ENCODE measurements at places on chromosomes 16 and 17. TPM values are rescaled to one million over a fixed set of nuclear protein-coding genes. Genes with fewer than 3 reads are reported as not detected.
A peak's percentile ranks its signal among the peaks of the same experiment; 100 is the strongest.

Gene LITAF
- 155 TPM for total RNA-seq

DNA sequence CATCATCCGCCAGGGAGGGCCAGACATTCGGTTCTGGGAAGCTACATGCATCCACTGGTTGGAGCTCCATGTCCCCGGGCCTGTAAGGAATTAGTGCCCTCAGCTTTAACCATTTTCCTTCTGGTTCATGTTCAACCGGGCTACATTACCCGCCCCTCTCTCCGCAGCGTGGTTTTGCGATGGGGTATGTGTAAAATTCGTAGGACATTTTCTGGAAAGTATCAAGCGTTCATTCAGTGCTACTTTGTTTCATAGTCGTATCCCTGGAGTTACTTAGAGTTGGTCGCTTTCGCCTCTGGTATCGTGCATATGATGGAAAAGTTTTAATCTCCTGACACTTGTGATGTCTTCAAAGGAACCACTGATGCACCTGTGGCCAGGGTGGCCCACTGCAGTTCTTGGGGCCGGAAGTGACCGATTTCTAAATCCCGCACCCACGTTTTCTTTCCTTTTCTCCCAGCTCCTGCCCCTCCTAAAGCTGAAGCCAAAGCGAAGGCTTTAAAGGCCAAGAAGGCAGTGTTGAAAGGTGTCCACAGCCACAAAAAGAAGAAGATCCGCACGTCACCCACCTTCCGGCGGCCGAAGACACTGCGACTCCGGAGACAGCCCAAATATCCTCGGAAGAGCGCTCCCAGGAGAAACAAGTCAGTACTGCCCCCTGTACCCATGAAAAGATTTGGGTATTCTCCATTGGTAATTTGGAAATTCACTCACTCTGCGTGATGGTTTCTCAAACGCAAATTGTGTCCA, 637 bp downstream of the RPL23A start:
- H3K27me3 ChIP-seq = peaks cover 4% of the 10 kb centered on the region
- peaks cover 6% of the 10 kb centered on the region for H3K36me3 ChIP-seq
- peak overlapping the region; percentile 98 for H3K27ac ChIP-seq
- H3K4me3 ChIP-seq = peak overlapping the region; percentile 98
- DNase-seq = no peak
- peaks cover 48% of the 10 kb centered on the region for H3K4me1 ChIP-seq

DNA sequence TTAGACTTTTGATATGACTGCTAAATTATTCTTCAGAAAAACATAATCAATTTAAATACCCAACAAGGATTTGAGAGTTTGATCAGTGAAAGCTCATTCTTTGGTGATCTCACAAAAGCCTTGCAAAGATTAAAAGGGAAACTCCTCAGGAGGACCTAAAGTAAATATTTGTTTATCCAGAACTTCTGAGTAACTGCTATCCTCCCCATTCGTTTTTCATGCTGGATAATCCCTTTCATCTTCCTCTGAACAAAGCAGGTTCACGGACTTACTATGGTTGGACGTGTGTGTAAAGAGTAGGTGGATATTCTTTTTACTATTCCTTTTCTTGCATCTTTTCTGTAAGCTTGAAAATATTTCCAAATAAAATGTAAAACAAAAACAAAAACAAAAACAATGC, 124.7 kb downstream of the CPPED1 start:
- peaks cover 19% of the 10 kb centered on the region for H3K4me1 ChIP-seq
- peaks cover 2% of the 10 kb centered on the region for H3K36me3 ChIP-seq
- no peak overlapping the region for H3K27ac ChIP-seq
- no peak overlapping the region for H3K4me3 ChIP-seq
- no peak for DNase-seq

DNA sequence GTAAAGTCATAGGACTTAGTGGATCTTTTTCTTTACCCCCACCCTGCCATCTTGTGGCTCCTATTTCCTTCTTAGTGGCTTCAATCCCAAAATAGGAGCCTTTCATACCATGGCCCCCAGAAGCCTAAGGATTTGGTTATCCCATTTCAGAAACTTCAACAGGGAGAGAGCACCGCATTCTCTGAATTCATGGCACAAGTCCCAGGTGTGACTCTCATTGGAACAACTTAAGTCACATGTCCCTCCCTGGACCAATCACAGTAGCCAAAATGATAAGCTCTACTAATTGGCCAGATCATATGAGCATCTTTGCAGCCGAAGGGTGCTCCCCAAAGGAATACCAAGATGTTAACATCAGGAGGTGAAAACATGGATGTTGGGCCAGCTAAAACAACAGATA, 43.2 kb downstream of the AXIN2 start:
- no peak overlapping the region for H3K4me3 ChIP-seq
- H3K4me1 ChIP-seq = peaks cover 27% of the 10 kb centered on the region
- no peak overlapping the region for H3K27ac ChIP-seq
- DNase-seq = no peak
- H3K36me3 ChIP-seq = no peaks in the 10 kb centered on the region
- H3K27me3 ChIP-seq = peaks cover 5% of the 10 kb centered on the region

DNA sequence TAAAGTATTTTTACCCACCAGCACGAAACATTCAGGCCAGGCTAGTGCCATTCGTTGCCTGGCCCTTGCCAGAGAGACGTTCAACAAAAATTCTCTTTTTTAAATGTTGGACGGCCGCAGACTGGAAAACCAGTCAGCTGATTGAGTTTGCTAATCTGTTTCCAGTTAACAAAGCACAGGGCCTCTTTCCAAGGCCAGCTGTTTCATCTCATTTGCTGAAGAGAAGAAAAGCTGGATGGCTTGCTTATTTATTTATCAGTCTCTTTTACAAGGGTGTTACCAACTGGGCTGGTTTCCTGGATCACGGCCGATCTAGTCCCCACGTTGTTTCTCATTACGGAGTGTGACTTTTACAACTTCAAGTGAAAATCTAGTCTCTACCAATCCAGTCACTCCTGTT, 418.7 kb upstream of the DYNLRB2 start:
- H3K27me3 ChIP-seq = peaks cover 42% of the 10 kb centered on the region
- H3K36me3 ChIP-seq = no peaks in the 10 kb centered on the region
- DNase-seq = no peak
- H3K4me3 ChIP-seq = no peak overlapping the region
- H3K27ac ChIP-seq = no peak overlapping the region
- H3K4me1 ChIP-seq = no peaks in the 10 kb centered on the region

DNA sequence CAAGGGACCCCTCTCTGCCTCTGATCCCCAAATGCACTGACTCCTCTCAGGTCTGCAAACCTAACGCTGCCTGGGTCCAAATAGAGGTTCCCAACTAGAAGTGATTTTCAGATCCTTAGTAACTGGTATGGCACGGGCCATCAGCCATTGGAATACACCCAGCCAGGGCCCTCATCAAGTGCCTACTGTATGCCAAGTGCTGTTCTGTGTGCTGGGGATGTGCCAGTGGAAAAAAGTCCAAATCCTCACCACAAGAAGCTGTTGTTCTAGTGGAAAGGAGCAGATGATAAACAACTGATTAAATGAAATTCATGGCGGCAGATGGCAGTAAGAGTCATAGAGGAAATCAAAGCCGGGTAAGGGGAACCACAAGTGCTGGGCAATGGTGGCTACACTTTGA, 57.2 kb upstream of the MED9 start:
- DNase-seq = no peak
- H3K4me3 ChIP-seq = no peak overlapping the region
- H3K4me1 ChIP-seq = peaks cover 14% of the 10 kb centered on the region
- no peaks in the 10 kb centered on the region for H3K36me3 ChIP-seq
- peaks cover under 1% of the 10 kb centered on the region for H3K27me3 ChIP-seq

Gene KCNH6
- total RNA-seq = not detected

- peaks cover 5% of the 10 kb centered on the region for H3K4me1 ChIP-seq
- peaks cover 11% of the 10 kb centered on the region for H3K36me3 ChIP-seq
- H3K4me3 ChIP-seq = no peak overlapping the region
- no peaks in the 10 kb centered on the region for H3K27me3 ChIP-seq
- peak overlapping the region; percentile 11 for H3K27ac ChIP-seq
Observed at GRCh38 chr16:3776316-3776715, 59.0 kb upstream of the TRAP1 start.

DNA sequence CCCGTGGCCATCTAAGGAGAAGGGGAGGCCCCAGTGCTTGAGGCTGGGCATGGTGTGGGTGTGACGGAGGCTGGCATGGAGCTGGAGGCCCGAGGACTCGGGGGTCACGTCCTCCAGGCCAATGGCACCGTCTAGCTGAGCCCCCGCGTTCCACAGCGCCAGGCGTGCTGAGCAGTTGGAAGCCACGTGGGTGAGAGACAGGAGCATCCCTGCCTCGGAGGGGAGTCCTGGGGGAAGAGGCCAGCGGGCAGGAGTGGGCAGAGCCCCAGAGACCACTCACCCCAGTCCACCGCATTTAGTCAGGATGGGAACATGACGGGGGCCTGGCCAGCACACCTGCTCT, 78.8 kb downstream of the RMI2 start:
- H3K36me3 ChIP-seq = peaks cover 4% of the 10 kb centered on the region
- H3K27me3 ChIP-seq = peaks cover 17% of the 10 kb centered on the region
- H3K27ac ChIP-seq = no peak overlapping the region
- H3K4me1 ChIP-seq = no peaks in the 10 kb centered on the region
- H3K4me3 ChIP-seq = no peak overlapping the region

Gene TBC1D3H
- total RNA-seq = not detected

- H3K27ac ChIP-seq = peak overlapping the region; percentile 54
- no peaks in the 10 kb centered on the region for H3K36me3 ChIP-seq
- no peak for DNase-seq
- H3K4me3 ChIP-seq = peak overlapping the region; percentile 33
- H3K4me1 ChIP-seq = peaks cover 54% of the 10 kb centered on the region
- H3K27me3 ChIP-seq = no peaks in the 10 kb centered on the region
Observed at GRCh38 chr16:3857189-3858043, 23.1 kb downstream of the CREBBP start.

- no peak for DNase-seq
- H3K36me3 ChIP-seq = no peaks in the 10 kb centered on the region
- H3K4me1 ChIP-seq = no peaks in the 10 kb centered on the region
Observed at GRCh38 chr17:71649941-71650350, 470.9 kb upstream of the SOX9 start.

Gene TBC1D3I
- 0.57 TPM for total RNA-seq

Gene PPP1R27
- total RNA-seq = not detected

Gene MT4
- total RNA-seq = not detected

Gene PLCD3
- total RNA-seq = 3.7 TPM

Gene GUCY2D
- not detected for total RNA-seq

GRCh38 chr17:45371414-45372324, 54.8 kb upstream of the MAP3K14 start:
- H3K4me3 ChIP-seq = peak overlapping the region; percentile 78
- H3K27ac ChIP-seq = no peak overlapping the region
- H3K4me1 ChIP-seq = peaks cover 14% of the 10 kb centered on the region
- peaks cover 31% of the 10 kb centered on the region for H3K27me3 ChIP-seq

DNA sequence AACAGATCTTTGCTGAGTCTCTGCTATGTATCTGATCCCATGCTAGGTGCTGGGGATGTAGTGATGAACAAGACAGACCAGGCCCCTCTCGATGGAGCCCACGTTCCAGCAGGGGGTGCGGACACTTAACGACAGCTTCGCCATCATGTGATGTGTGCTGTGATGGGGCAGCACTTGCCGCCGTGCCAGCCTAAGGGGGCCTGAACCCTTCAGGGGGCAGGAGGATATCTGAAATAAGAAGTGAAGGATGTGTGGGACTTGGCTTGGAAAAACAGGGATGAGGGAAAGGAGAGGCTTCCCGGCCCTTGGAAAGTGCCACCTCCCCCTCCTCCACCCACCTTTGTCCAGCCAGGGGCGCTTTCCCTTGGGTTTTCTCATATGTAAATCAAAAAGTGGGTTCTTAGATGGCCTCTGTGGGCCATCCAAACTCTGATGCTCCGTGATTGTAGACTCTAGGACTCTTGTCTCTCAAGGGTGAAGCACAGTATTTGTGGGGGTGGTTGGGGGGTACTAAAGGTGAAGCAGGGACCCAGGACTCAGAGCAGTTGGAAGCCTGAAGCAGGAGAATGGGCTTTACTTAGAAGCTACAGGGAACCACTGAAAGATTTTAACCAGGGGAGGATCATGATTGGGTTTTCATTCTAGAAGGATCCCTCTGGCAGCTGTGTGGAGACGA, 4.0 kb upstream of the DLX3 start:
- H3K4me3 ChIP-seq = no peak overlapping the region
- DNase-seq = no peak
- H3K36me3 ChIP-seq = peaks cover 16% of the 10 kb centered on the region
- peak overlapping the region; percentile 51 for H3K27ac ChIP-seq
- peaks cover 27% of the 10 kb centered on the region for H3K4me1 ChIP-seq

DNA sequence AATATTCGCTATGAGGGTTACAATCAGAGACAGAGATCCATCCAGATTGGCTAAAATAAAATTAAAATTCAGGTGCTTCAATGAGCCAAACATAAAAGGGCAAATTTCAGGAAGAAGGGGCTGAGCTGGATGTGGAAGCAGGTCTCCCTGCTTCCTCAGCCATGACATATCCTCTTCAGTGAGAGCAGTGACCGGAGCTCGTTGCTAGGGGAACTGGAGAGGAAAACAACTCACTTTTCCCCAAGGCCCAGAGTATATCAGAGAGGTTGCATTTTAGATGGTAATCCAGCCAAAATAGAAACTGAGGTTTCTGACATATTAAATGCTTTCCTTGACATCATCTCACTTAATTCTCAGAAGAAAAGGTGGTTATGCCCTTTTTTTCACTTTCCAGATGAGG, 503.5 kb downstream of the HS3ST4 start:
- H3K27me3 ChIP-seq = peaks cover 8% of the 10 kb centered on the region
- no peak for DNase-seq
- H3K36me3 ChIP-seq = no peaks in the 10 kb centered on the region
- no peaks in the 10 kb centered on the region for H3K4me1 ChIP-seq
- no peak overlapping the region for H3K27ac ChIP-seq
- H3K4me3 ChIP-seq = no peak overlapping the region

- no peak overlapping the region for H3K4me3 ChIP-seq
- H3K36me3 ChIP-seq = no peaks in the 10 kb centered on the region
- DNase-seq = no peak
- no peak overlapping the region for H3K27ac ChIP-seq
- H3K27me3 ChIP-seq = no peaks in the 10 kb centered on the region
- H3K4me1 ChIP-seq = peaks cover 9% of the 10 kb centered on the region
Observed at GRCh38 chr17:75623386-75623785, 9.8 kb upstream of the SMIM5 start.

DNA sequence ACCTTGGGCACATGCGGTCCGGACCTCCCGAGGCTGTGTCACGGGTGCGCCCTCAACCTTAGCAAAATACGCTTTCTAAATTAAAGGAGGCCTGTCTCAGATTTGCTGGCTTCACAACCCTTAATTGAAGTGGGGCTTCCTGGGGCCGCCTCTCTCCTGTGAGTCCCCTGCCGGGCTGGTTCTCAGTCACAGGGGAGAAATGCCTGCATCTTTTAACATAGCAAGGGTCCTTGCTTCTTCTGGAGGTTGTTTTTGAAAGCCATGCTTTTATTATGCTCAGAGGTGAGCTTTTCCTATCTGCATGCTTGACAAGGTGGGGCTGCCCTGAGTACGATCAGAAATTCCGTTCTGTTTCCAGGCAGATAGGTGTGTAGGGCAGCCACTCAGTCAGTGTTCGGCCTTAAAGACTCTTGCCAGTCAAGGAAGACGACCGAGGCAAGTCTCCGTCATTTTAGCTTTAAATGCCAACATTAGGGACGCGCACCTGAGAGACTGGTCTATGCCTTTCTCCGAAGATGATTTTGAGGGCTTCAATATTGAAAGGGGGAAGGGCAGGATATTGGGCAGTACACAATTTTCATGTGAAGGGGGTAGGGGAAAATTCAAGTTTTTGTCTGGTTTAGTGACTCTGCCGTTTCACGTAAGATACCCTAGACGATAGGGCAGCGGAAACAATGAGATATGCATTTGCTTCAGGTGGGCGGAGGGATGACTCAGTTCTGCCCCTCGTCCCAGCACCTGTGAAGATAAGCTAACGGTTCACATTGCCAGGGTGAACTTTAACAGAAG, 5.5 kb upstream of the SLC7A5 start:
- H3K4me3 ChIP-seq = peak overlapping the region; percentile 72
- peaks cover 16% of the 10 kb centered on the region for H3K27me3 ChIP-seq
- H3K36me3 ChIP-seq = peaks cover 2% of the 10 kb centered on the region
- peaks cover 13% of the 10 kb centered on the region for H3K4me1 ChIP-seq
- no peak overlapping the region for H3K27ac ChIP-seq
